Activated naive CD4-positive, alpha-beta T cell treated with anti-CD3 and anti-CD28 coated beads for 36 hours (primary cell): ENCODE measurements at places on chromosomes 2 and 18.
A peak's percentile ranks its signal among the peaks of the same experiment; 100 is the strongest.

DNA sequence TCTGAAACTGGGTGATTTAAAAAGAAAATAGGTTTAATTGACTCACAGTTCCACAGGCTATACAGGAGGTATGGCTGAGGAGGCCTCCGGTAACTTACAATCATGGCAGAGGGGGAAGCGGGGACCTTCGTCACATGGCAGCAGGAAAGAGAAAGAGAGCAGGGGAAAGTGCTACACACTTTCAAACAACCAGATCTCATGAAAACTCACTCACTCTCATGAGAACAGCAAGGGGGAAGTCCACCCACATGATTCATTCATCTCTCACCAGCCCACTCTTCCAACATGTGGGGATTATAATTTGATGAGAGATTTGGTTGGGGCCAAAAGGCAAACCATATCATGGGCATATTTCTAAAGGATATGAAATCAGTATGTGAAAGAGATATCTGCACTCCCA lies 12.0 kb upstream of the ARHGAP15 start:
- DNase-seq: peak; percentile 60
- peaks cover 72% of the 10 kb centered on the region for H3K4me1 ChIP-seq
- peak overlapping the region; percentile 40 for H3K4me3 ChIP-seq
- peak overlapping the region; percentile 39 for H3K27ac ChIP-seq
- peaks cover 3% of the 10 kb centered on the region for H3K36me3 ChIP-seq

DNA sequence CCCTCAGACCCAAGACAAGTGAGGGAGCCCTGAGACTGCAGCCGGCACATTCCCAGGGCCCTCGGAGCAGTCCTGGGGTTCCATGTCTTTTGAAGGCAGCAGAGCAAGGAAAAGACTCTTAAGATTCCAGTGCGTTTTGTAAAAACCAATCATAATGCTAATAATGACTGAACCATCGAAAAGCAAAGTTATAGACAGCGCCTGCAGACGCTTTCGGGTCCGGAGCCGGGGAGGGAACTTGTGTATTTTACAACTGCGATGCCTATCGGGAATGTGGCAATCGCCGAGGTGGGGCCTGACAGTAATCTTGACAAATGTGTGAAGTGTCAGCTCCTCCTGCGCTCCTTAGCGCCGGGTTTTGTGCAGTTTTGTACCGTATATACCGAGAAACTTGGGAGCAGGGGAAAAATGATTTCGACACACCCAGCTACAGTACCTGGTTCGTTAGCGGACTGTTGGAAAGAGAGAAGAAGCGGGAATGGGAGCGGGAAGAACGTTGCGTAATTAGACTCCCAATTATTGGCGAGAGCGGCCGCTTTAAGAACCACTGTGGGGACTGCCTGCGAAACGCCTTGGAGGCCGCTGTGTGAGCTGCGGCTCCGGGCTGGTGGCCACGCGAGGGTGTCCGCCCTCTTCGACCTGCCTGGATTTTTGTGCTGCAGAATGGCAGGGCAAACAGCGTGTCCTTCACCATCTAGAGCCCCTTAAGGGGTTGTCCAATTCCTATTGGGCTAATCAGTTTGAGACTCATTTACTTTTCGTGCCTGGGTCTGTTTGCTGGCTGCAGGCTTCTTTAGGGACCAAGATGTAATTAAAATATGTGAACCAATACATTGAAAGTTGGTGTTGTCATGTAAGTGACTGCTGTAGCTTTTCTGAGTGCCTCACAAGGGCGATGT lies 2.4 kb downstream of the EPAS1 start:
- H3K36me3 ChIP-seq: no peaks in the 10 kb centered on the region
- peaks cover 65% of the 10 kb centered on the region for H3K27me3 ChIP-seq
- H3K4me3 ChIP-seq: peak overlapping the region; percentile 80
- peaks cover 25% of the 10 kb centered on the region for H3K4me1 ChIP-seq
- H3K27ac ChIP-seq: no peak overlapping the region
- peak; percentile 20 for DNase-seq

DNA sequence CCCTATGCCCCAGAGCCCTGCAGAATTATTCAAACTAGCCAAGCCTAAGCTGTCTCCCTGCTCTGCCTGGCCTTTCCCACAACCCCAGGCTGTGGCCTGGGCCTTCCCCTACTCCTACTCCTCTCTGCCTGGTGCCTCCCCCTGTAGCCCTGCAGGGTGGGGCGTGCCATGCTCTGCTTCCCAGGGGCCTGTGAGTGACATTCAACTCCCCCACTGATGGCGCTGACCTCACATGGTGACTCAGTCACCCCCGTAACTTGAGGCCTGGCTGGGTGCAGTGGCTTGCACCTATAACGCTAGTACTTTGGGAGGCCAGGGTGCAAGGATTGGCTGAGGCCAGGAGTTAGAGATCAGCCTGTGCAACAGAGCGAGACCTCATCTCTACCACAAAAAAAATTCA lies 60.6 kb downstream of the KIF1A start:
- no peaks in the 10 kb centered on the region for H3K4me1 ChIP-seq
- no peaks in the 10 kb centered on the region for H3K27me3 ChIP-seq
- DNase-seq: peak; percentile 65

DNA sequence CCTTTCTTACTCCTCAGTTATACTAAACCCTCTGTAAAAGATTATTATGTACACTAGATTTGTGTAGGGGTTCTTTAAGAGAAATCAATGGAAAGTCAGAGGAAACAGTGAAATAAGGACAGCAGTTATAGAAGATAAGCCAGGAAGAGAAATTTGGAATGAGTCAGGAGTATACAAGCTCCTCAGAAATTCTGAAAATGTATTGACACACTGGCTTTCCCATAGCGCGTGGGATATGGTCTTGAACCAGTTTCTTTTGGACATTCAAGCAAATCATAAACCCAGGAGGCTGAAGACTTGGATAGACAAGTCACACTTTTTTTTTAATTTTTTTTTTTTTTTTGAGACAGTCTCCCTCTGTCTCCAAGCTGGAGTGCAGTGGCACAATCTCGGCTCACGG lies 316.1 kb upstream of the MMADHC start:
- no peaks in the 10 kb centered on the region for H3K27me3 ChIP-seq
- H3K36me3 ChIP-seq: no peaks in the 10 kb centered on the region
- H3K4me1 ChIP-seq: no peaks in the 10 kb centered on the region
- no peak overlapping the region for H3K4me3 ChIP-seq
- DNase-seq: no peak

DNA sequence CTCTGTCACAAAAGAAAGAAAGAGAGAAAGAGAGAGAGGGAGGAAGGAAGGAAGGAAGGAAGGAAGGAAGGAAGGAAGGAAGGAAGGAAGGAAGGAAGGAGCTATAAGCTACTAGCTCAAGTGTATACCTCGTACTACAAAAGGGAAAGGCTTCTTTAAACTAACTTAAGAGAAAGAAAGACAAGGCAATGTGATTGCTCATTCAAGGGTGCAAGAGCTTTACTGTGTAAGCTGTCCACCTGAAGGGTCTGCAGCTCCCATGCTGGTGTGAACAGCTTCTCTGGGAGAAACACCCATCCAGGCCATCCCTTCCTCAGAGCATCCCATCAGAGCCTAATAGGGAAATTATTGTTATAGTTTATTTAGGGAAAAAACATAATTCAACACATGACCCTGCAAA lies 286.1 kb upstream of the ID2 start:
- no peak overlapping the region for H3K27ac ChIP-seq
- DNase-seq: no peak
- peaks cover 2% of the 10 kb centered on the region for H3K27me3 ChIP-seq
- no peak overlapping the region for H3K4me3 ChIP-seq
- H3K4me1 ChIP-seq: no peaks in the 10 kb centered on the region

DNA sequence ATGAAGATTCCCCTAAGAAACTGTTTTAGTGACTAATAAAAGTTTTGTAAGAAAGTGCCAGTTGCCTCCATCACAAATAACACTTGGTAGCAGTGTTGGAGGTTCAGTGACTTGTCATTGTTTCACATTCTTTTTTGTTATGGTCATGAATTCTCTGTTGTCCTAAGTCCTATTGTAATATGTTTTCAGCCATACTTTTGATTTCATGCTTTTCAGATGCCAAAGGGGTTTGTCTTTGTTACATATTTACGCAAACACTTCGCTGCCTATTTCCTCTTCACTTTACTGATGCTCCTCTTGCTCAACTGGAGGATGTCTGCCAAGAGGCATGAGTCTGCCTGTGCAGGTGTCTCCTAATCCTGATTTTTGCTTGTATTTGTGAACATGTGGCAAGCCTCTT lies 66.6 kb downstream of the PHLPP1 start:
- no peaks in the 10 kb centered on the region for H3K36me3 ChIP-seq
- H3K4me1 ChIP-seq: peaks cover 32% of the 10 kb centered on the region
- H3K4me3 ChIP-seq: no peak overlapping the region
- no peak for DNase-seq
- peaks cover under 1% of the 10 kb centered on the region for H3K27me3 ChIP-seq

DNA sequence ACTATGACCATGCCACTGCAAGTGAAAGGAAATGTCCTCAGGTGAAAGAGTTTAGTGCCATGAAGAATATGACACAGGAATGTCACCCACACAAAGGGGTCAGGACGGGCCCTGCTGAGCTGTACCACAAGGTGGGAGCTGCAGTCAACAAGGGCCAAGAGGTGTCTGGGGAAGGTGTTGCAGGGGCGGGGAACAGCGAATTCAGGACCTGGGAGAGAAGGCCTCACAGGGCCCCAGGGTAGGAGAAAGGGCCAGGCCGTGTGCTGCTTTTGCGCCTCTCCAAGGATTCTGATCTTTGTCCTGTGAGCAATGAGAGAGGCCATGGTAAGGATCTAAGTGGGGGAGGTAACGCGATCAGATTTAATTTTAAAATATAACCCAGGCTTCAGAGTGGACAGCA lies 23.6 kb downstream of the CYB5A start:
- no peak overlapping the region for H3K4me3 ChIP-seq
- H3K27ac ChIP-seq: no peak overlapping the region
- H3K36me3 ChIP-seq: peaks cover 2% of the 10 kb centered on the region
- DNase-seq: no peak
- no peaks in the 10 kb centered on the region for H3K27me3 ChIP-seq

DNA sequence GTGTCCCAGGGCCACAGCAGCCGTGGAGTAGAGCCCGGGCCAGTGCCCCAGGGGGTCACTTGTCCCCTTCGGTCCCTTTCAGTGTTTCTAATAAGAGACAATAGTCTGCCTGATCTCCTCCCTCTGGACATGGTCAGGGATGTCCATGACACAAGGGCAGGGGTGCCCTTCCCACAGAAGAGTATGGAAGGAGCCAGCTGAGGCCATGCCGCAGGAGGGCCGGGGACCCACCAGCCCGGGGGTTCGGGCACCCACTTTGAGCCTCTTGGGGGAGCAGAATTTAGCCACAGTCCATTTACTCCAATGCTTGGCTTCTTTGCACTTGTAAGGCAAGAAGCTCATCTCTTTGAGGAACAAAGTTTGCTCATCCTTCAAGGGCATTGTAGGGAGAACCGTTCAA lies 88.7 kb upstream of the ATG16L1 start:
- no peak for DNase-seq
- H3K27ac ChIP-seq: no peak overlapping the region
- no peaks in the 10 kb centered on the region for H3K4me1 ChIP-seq
- no peak overlapping the region for H3K4me3 ChIP-seq
- H3K27me3 ChIP-seq: no peaks in the 10 kb centered on the region

DNA sequence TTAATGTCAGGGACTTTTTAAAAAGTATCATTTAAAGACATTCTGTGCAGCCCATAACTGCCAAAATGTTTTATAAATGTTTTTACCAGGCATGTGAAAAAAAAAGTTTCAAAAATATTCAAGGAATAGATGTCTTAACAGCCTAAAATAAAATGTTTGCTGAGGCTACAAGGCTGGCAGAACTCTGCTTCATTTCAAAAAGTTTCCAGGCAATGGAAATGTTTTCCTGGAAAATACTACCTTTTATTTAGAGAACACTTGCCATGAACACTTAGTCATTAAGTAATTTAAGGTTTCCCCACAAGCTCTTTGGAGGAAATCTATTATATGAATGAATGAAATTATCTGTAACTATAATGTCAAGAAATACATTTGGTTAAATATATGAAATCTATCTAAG lies 68.8 kb downstream of the THADA start:
- no peaks in the 10 kb centered on the region for H3K4me1 ChIP-seq
- H3K27ac ChIP-seq: no peak overlapping the region

GRCh38 chr2:230944123-230944653 lies 19.1 kb upstream of the GPR55 start:
- DNase-seq: peak; percentile 60

DNA sequence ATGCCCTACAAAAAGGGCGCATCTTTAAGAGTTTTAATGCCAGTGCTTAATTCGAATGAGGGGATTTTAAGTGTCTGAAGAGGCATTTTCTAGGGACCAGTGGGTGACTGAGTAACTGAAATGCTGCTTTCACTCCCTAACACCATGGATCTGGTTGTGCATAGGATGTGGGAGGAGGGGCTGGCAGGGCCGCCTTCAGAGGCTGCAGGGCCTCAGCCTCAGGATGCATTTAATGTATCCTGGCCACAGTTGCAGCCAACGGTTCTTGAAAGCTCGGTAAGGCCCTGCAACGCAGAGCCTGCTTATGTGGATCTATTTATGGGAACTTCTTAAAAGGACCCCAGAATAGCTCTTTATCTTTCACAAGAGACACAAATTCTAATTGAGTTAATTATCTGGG lies 25.8 kb upstream of the IL18RAP start:
- no peak for DNase-seq
- no peak overlapping the region for H3K4me3 ChIP-seq
- peaks cover 6% of the 10 kb centered on the region for H3K4me1 ChIP-seq

DNA sequence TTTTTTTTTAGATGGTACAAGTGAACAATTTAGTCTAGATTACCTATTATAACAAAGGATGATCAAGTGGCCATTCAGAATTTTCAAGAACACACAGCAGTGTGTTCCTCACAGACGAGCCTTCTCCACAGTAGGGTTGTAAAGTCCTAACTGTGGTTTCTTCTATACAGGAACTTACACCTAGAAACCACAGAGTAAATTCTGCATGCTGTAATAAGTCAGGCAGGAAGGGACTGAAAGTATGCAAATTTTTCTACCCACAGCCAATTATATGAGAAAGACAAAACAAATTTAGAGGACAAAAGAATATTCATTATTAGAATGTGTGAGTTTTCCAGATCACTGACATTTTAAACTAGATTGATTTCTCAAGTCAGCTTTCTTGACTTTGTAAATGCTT lies 99.5 kb downstream of the RBMS1 start:
- no peaks in the 10 kb centered on the region for H3K36me3 ChIP-seq
- peaks cover 60% of the 10 kb centered on the region for H3K4me1 ChIP-seq
- peak overlapping the region; percentile 26 for H3K4me3 ChIP-seq
- no peaks in the 10 kb centered on the region for H3K27me3 ChIP-seq
- DNase-seq: no peak
- H3K27ac ChIP-seq: peak overlapping the region; percentile 83
